ENCODE measurements at places on chromosomes 11 and 22.

DNA sequence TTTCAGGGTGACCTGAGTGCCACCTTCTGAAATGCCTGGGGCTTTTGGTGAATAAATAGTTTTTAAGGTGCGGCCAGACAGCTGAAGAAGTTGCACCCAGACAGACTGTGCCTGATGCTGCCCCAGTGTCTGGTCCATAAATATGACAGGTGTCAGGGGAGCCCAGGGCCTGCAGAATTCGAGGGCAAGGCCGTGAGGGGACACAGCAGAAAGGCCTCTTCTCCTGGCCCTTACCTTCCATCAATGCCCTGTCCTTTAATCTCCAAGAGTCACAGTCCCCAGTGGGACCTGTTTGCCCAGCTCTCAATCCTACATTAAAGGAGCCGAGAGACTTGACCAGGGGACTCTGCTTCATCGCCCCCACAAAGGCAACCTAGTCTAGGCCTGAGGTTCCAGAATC, 45.7 kb downstream of the NAT10 start:
- DNase-seq = no peak

GRCh38 chr11:103949781-103950180, 86.7 kb upstream of the DDI1 start:
- DNase-seq = no peak

DNA sequence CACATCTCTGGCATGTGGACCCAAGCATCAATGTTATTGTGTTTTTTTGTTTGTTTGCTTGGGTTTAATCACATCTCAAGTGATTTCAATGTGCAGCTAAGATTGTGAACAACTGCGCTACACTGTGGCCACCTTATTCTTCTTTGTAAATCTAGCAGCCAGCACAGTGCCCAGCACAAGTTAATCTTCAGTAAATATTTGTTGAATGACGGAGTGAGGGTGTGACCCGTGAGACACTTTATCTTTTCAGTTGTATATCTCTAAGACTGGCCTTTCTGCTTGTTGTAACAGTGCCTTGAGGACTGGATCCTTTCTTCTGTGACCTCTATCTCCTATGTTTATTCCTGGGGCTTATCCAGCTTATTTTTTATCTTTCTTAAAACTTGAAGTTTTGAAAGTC, 21.4 kb upstream of the AMOTL1 start:
- no peak for DNase-seq

DNA sequence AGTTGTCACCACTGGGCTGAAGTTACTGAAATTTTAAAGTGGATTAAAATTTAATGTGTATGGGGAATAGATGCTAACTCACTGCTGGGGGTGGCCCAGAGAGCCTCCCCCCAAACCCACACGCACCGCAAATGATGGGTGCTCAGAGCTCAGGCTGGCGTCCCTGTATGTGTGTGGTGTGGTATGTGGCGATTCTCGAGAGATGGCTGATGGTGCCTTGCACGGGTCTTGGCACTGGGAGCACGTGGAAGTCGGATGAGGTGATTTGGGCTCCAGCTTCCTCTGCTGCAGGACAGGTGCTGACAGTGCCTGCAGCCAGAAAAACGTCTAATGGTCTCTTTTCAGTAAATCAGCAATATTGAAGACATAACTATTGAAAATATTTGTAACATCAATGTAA, 1473.3 kb downstream of the TBC1D22A start:
- no peak for DNase-seq

DNA sequence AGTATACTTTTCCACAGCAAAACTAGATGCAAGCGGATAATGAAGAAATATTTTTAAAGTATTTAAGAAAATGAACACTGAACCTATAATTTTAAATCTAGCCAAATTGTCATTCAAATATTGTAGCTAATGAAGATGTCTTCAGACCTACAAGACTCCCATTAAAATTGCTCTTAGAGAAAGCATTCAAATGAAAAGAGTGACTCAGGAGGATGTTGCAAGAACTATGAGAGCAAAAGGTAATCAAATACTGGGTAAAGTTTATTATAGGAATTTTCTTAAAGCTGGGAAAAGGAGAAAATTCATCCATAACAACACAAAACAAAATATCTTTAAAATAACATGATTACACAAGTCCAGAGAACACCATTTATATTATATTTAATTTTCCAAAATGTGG, 5.4 kb upstream of the POU2AF1 start:
- no peak for DNase-seq

All from activated CD4-positive, alpha-beta T cell treated with anti-CD3 and anti-CD28 coated beads for 1 hour (primary cell).